Anterior cingulate cortex (tissue), 58 donors: ENCODE measurements at places on chromosomes 6 and 20.

DNA sequence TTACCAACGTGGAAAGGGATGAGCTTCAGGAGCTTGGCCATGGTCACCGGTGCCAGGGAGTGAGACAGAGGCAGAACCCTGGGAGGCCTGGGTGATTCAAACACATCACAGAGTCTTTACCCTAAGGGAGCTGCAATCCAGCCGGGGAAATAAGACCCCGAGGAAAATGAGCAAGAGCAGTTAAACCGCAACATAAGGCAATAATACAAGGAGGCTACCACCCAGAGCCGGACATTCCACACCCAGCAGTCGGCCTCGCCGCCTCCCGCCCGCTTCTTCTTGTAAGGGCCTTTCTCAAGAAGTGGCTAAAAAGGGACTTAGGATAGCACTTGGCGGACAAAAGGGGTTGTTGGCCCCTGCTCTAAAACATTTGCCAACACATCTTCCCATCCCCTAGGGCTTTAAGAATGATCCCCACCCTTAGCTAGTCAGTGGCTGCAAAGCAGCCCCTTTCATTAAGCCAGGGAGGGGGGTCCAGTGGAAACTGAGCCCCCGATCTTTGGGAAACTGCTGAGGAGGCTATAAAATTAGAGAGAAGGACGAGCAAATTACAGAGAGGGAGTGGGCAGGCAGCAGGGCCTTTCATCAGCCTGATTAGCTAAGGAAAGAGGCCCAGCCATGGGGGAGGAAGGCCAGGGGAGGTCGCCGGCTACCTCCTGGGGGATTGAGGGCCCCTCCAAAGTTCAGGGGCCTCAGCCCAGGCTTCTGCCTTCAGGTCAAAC lies 34.3 kb downstream of the SNX5 start:
- no peak for DNase-seq

- no peak for DNase-seq
These were observed 407.1 kb upstream of the RUNX2 start for GRCh38 chr6:44920952-44921491.

GRCh38 chr20:16327606-16328005 lies 245.6 kb downstream of the KIF16B start:
- no peak for DNase-seq

DNA sequence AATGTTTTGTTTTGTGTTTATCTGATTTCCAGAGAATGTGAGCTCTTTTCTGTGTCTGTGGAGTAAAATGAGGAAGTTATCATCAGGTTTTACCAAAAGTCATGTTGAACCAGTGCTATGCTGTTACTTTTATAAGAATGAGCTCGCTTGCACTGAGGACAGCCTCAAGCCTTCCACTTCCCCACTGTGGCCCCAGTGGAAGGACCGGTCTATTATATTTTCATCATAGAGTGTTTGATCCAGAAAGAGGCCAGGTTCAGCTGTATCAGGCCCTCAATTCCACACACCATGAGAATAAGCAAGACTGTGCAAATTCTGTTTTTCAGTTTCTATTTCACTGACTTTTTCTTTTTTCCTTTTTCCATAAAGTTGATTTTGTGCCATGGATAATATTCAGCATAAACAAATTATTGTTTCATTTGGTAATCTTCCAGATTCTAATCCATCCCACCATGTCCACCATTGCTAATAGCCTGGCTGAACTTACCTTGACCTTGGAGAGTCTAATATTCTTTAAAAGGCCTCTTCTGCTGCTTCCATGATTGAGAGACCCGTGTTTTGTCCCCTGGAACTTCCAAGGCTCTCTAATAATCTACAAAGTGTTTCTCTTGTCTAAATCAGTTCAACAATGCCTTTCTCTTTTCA lies 286.2 kb downstream of the THBS2 start:
- DNase-seq: no peak

DNA sequence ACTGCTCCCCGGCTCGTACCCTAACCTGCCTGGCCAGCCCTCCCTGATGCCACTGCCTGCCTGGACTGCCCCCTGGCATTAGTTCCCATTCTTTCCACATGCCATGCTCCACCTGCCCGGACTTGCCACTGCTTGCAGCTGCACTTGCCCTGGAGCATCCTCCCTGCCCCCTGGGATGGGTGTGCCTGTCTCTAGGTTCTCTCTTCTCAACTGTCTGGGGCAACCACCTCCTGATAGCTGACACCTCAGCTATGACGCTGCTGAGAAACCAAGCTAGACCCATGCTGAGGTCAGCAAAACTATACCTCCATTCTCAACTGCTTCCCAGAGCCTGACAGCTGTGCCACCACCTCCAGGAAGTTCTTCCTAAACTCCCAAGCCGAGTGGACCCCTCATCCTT lies 72.1 kb downstream of the PERP start:
- DNase-seq: no peak

DNA sequence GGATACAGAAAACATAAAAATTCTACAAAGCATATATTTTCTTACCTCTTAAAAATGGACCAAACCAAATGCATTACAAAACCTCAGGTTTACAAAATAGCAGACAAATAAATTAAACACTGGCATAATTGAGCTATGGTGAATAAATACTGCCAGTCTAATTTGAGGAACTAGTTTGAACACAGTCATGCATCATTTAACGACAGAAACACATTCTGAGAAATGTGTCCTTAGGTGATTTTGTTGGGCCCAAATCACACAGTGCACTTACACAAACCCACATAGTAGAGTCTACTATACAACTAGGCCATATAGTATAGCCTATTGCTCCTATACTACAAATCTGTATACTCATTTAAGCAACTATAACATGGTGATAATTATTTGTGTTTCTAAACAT lies 215.6 kb downstream of the FOXC1 start:
- DNase-seq: no peak

DNA sequence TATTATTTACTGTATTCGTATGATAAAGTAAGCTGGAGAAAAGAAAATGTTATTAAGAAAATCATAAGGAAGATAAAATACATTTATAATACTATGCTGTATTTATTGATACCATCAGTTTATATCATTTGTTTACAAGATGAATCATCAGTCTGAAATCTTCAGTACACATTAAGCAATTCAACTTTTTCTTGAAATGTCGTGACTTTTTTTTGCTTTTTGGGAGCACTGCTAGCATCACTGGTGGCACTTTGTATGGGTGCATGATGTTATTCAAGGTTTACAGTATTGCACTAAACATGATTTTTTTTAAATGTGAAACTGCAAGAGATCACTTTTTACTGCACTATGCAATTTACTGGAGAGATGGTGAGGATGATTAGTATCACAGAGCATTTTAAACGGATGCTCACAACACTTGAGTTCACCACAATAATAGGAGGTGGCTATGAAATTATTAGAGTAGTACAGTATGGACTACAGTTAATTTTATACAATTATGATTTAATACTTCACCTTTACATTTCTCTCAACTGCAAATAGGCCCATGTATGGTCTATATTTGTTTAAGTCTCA lies 85.9 kb downstream of the SNAP25 start:
- DNase-seq: no peak

- no peak for DNase-seq
These were observed 86.0 kb upstream of the TPD52L1 start for GRCh38 chr6:125067552-125067951.

DNA sequence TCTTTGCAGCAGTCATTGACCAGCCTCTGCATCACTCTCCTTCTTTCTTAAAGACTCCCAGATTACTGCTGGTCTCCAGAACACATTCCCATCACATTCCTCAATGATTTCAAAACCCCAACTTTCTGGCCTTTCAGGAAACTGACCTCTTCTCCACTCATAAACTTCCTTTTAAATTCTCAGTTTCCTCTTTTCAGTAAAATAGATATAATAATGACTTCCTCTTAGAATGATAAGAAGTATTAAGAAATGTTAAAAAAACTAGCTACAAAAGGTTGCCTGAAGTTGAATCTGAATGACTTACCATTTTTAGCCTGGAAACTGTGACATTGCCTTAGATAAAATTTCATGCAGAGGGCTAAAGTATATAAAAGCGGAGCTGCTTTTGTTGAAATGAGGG lies 239.3 kb downstream of the OGFRL1 start:
- no peak for DNase-seq

DNA sequence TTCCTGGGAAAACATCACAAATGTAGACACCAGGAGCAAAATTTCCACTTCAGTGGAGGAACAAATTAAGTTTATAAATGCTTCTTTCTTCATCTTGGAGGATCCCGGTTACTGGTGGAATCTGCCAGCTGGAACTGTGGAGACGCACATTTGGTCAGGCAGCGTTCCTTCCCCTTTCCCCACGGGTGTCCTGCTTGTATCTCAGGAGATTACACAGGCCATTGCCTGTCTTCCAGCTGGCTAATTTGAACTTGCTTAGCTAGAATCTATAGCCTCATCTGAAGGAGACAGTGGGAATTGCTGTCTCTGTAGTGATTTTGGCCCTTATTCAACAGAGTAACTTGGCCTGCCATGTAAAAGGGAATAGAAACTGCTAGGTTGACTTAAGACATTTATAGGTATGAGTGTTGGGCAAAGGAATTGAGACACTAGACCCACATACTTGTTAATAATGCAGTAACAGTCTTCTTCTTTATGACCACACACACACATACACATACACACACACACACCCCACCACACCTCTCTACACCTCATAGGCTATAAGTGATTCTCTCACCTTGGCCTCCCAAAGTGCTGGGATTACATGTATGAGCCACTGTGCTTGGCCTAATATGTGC lies 34.4 kb downstream of the TSBP1 start:
- no peak for DNase-seq

DNA sequence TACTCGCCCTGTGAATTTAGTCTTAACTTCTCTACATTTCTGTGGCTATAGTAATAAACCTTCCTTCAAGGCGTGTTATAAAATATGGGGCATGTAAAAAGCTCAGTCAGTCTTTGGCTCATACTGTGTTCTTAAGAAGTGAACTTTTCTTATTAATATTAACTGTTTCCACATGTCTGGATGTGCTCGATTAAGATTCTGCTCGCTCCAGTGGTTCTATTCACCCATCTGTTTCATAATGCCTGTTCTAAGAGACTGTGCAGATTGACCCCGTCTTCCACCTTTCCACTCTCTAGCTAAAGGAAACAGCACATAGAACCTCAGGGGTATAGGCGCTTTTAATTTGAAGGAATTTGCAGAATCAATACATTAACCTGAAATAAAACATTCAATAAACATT lies 99.9 kb downstream of the L3MBTL3 start:
- no peak for DNase-seq

DNA sequence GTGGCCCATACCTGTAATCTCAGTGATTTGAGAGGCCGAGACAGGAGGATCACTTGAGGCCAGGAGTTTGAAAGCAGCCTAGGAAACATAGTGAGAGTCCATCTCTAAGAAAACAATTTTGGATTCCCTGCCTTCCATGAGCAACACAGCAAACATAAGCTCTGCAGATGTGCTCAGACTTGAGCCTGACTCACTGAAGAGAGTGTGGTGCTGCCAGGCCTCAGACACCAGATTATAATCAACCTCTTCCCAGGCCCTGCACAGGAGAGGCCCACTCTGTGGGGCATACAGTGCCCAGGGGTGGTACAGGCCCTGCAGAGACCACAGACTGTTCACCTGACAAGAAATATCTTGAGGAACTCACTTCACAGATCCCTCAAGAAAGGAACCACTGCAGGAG lies 19.9 kb downstream of the HLA-DPB1 start:
- DNase-seq: no peak
